ENCODE measurements at places on chromosomes 16 and 17.

GRCh38 chr16:55559233-55559632 is 7.3 kb upstream of the CAPNS2 start:
- no peak for DNase-seq

DNA sequence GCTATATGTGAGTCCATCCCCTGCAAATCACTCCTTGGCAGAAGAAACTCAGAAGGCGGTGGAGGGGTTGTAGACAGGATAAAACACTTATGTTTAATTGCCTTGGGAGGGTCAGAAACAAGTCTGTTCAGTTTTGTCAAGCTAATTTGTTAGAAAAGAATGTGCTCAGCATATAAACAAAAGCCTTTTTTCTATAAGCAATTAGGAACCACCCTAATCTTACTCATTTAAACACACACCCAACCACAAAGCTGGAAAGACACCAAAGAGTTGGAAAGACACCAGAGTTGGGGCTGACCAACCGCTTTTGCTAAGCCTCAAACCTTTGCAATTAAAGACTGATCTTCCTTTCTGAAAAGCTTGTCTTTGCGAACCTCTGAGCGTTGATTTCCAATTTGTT is 439.2 kb upstream of the ERCC4 start:
- DNase-seq = no peak

GRCh38 chr17:43880420-43880991 is 26.8 kb downstream of the MPP2 start:
- DNase-seq = no peak

- no peak for DNase-seq
Measured at GRCh38 chr16:11180489-11180888, 75.5 kb downstream of the SOCS1 start.

- no peak for DNase-seq
Measured at GRCh38 chr17:74140282-74140681, 63.2 kb upstream of the RPL38 start.

Data from stimulated activated CD8-positive, alpha-beta memory T cell treated with anti-CD3 and anti-CD28 coated beads, Interleukin-15, amount 100 ng/mL, for 4 hours (primary cell).